Activated CD8-positive, alpha-beta memory T cell treated with anti-CD3 and anti-CD28 coated beads, Interleukin-2, amount 50 U/mL, for 48 hours (primary cell): ENCODE measurements at places on chromosomes 2 and 18.

- DNase-seq, result no peak
These were observed 4.9 kb downstream of the KCNE4 start for GRCh38 chr2:223056701-223057418.

GRCh38 chr2:221385716-221386115 is 186.4 kb downstream of the EPHA4 start:
- DNase-seq, result no peak

- DNase-seq, result no peak
These were observed 12.8 kb upstream of the IHH start for GRCh38 chr2:219073413-219074129.

DNA sequence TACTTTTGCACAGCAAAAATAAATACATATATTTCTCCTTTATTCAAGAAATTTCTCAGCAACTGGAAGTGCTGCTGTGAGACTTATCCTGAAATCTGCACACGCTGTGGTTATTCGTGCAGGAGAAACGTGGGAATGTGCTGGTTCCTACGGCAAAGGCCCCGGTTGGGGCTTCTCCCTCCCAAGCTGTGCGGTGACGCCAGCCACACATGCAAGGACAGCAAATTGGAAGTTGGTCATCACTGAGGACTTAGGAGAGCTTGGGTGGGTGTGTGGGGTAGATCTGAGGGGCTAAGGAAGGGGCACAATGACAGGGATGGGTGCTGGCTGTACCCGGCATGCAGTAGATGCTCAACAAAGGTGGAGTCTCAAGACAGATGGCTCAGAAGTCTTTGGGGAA is 16.5 kb upstream of the MTCL1 start:
- DNase-seq, result no peak
